ENCODE measurements at places on chromosomes 5 and 9.

- DNase-seq, result no peak
Observed at GRCh38 chr5:62649476-62650113, 71.0 kb downstream of the LRRC70 start.

GRCh38 chr5:107155707-107156106 is 515.0 kb downstream of the EFNA5 start:
- DNase-seq, result peak; percentile 10

DNA sequence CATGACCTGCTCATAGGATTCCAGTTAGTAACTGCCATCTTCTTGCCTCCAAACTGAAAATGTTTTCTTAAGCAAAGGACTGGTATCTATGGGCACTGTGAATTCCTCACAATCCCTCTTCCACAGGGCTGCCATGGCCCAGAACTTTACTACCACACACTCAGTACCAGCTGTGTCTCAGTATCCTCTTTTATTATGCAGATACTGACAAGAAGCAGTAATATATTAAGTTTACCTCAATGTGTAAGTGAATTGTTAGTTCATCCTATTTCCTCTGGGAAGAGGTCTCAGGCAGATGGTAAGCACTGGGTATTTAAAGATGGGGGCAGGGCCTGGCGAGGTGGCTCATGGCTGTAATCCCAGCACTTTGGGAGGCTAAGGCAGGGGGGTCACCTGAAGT is 320.8 kb upstream of the RFX3 start:
- DNase-seq, result no peak

GRCh38 chr9:113556877-113557593 is 93.5 kb downstream of the RGS3 start:
- DNase-seq, result no peak

DNA sequence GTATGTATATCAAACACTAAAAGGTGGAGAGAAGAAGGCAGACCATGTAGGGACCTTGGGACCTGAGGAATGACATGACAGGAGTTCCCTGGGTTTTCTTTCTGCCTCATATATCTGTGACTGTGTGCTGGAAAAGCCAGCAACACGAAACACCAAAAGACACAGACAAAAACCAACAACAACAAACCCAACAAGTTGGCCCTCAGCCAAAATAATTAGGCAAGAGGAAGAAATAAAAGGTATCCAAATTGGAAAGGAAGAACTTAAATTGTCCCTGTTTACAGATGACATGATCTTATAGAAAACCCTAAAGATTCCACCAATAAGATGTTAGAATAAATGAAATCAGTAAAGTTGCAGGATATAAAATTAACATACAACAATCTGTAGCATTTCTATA is 21.7 kb downstream of the ABO start:
- no peak for DNase-seq

DNA sequence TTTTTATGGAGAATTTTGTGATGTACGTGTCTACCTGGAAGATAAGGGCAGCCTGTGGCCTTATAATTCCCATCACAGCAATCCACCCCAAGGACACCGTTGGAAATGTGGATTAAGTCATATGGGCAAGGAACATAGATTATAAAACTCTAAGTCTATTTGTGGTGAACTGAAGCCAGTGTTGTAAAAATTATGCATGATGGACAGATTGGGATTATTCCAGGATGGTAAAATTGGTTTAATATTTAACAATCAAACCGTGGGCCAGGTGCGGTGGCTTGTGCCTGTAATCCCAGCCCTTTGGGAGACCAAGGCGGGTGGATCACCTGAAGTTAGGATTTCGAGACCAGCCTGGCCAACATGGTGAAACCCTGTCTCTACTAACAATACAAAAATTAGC is 12.9 kb upstream of the SLC6A19 start:
- no peak for DNase-seq

DNA sequence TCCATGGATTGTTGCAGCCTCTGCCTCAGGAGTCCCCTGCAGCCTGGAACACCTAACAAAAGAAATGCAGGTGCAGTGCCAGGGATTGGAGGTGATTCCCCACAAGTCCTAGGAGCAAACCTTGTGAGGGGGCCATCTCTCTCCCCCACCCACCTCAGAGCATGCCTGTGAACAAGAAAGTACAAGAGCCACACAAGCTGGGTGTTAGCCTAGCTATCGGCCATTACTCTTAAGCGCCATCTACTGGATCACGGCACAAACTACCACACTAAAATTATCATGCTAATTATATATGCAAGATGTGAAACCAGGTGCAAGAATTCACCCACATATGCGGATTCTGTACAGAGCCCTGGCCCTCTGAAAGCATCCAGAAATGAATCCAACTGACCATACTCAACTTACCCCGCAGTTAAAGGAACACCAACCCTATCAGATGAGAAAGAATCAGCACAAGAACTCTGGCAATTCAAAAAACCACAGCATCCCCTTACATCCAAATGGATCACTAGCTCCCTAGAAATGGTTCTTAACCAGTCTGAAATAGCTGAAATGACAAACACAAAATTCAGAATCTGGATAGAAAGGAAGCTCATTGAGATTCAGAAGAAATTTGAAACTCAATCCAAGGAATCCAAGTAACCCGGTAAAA is 16.5 kb upstream of the PRSS3 start:
- DNase-seq, result peak; percentile 65

GRCh38 chr5:32342656-32343055 is 29.9 kb upstream of the MTMR12 start:
- no peak for DNase-seq

- DNase-seq, result no peak
Observed at GRCh38 chr5:120252839-120253238, 211.3 kb upstream of the PRR16 start.

DNA sequence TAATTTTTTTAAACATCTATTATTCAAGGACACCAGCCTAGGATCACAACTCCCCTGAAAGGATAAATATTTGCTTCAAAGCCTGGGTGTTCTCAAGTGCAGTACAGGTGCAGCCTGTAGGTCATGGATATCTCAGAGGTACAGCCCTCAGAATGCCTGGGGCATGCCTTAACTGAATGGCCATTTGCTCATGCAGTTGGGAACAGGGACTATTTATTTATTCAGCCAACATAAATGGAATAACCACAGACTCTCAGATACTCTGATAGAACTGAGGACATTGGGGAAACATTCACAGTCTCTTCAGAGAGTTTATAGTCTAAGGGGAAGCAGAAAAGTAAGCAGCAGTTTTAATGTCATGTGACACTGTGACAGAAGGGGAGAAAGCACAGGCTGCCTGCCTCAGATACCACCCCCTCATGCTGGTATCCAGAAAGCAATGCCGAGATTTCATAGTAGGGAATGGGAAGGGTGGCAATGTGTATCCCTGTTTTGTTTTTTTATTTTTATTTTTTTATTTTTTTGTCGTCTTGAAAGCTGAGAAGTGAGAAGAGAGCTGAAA is 112.6 kb downstream of the MACIR start:
- no peak for DNase-seq

GRCh38 chr5:96822686-96823459 is 15.1 kb upstream of the ERAP1 start:
- no peak for DNase-seq

DNA sequence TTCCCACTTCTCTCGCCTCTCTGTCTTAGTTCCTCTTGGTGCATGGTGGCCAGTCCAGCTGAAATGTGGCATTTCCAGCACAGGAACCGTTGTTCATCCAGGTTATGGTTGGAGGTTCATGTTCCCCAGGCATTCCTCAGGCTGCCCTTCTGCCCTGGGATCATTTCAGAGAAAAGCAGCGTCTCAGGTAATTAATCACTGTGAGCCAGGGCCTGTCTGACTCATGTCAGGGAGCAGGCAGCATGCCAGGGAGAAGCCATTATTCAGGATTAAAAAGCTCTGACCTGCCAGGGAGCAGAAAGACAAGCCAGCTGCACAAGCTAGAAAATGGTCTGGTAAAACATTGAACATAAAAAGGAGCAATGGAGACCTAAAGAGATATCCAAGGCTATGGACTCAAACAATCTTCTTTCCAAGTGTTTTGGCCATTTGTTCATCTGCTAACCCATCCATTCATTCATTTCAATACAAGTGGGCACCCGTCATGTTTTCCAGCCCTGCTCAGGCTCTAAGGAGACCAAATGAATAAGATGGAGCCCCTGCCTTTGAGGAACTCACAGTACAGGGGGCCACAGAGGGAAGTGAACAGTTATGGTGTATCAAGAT is 241.4 kb downstream of the DRD1 start:
- DNase-seq, result peak; percentile 12

DNA sequence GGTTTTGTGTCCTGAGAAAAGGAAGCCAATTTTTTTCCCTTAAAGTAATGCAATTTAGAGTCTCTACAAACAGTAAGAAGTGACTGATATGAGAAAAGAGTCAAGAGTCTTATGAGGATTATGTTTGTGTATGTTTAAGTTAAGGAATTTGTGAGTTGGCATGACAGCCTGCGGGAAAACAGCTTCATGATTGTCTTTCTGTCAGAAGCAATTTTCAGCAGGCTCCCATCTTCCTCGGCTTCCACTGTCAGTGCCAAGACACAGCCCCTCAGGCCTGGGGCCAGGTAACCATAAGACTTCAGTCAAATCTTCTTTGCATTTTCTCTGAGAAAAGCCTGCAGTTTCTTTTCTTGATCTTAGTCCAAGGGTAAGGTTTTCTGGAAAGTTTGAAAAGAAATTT is 17.0 kb upstream of the SELENOP start:
- DNase-seq, result no peak

GRCh38 chr5:163614787-163615186 is 109.4 kb downstream of the MAT2B start:
- no peak for DNase-seq

DNA sequence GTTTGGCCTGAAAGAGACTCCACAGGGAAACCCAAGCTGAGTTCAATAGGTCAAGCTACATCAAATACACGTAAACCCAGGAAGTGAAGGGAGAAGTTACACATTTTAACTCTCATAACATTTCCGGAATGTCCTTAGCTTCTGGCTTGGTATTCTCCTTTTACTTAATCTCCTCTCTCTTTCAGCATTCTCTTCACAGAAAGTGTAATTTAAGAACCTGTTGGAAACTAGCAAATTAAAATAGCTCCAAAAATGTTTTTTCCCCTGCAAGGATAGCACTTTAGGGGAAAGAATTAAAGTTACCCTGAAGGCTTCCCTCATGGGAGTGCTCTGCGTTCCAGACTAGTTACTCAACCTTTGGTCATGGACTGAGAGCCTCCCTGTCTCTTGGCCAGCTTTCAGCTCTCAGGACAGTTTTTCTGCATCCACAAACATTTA is 292.7 kb upstream of the TARS1 start:
- no peak for DNase-seq

DNA sequence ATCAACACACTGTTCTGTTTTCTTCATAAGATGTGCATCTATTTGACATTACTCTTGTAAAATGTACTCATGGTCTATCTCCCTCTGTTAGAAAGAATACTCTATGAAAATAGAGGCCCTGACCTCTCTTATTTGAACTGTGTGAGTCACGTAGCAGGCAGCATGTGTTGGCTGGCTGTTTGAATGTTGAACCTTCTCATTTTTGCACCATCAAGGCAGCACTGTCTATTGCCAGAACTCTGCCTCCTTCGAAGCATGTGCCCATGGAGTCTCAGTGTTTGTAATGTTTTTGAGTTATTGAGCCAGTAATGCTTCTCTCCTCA is 144.4 kb downstream of the ALDH1A1 start:
- no peak for DNase-seq
